ENCODE measurements at places on chromosomes 1 and 21.

DNA sequence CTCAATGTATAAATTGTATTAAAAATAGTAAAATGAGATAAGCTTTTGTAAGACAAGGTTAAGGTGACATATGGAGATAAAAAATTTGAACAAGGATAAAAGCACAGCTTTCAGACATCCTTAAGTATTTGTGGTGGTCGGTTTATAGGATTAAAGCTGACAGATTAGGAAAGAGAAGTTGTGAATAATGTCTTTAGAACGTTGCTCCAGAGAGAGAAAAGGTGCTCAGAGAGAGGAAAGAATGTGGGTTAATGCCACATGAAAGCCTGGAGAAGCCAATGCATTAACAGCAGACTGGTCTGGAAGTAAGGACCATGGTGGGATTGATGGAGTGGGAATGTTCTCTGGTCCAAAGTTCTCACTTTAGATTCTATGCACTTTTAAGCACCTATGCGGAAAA is 44.8 kb downstream of the ATP6V1G3 start:
- DNase-seq = no peak

DNA sequence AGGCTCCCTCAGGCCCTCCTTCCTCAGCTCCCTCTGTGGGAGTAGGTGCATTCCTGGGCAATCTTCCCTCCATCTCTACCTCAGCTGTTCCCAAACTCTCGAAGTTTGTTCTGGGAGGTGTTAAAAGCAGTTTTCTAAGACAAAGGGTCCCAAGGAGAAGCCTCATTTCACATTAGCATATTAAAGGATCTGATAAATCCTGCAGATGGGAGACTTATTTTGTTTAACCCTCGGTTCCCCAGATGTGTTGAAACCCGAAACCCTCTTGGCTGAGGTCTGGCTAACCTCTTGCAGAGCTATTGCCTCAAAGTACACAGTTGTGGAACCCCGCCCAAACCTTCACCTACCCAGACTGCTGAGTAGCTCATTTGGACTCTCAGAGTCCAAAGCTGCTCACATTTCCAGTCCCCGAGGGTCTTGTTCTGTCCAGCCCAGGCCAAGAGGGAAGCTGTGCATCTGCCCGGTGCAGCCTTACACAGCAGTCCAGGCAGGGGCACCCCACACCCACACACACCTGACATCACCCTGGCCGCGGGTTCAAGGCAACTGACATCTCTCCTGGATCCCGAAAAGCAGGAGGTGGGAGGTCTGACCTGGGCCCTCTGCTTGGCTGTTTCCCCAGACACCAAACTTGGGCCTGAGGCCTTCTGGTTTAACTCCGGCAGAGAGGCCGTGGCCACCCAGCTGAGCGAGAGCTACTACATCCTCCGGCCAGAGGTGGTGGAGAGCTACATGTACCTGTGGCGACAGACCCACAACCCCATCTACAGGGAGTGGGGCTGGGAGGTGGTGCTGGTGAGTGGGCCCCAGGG is 19.5 kb upstream of the SELENON start:
- no peak for DNase-seq

DNA sequence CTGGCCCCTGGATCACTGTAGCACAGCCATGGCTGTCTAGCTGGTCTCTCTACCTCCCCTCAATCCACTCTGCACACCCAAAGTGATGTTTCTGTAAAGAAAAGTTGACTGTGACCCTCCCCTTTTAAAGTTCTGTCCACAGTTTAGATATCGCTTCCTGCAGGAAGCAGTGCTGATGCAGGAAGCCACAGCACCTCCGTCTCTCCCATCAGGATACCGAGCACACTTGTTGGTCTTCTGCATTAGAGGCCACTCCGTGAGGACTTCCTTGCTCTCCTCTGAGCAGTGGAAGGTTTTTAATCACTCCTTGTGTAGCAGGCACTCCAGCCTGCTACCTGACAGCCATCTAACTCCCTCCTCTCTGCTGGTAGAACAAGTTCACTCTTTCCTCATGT is 69.5 kb downstream of the GADD45A start:
- DNase-seq = no peak

DNA sequence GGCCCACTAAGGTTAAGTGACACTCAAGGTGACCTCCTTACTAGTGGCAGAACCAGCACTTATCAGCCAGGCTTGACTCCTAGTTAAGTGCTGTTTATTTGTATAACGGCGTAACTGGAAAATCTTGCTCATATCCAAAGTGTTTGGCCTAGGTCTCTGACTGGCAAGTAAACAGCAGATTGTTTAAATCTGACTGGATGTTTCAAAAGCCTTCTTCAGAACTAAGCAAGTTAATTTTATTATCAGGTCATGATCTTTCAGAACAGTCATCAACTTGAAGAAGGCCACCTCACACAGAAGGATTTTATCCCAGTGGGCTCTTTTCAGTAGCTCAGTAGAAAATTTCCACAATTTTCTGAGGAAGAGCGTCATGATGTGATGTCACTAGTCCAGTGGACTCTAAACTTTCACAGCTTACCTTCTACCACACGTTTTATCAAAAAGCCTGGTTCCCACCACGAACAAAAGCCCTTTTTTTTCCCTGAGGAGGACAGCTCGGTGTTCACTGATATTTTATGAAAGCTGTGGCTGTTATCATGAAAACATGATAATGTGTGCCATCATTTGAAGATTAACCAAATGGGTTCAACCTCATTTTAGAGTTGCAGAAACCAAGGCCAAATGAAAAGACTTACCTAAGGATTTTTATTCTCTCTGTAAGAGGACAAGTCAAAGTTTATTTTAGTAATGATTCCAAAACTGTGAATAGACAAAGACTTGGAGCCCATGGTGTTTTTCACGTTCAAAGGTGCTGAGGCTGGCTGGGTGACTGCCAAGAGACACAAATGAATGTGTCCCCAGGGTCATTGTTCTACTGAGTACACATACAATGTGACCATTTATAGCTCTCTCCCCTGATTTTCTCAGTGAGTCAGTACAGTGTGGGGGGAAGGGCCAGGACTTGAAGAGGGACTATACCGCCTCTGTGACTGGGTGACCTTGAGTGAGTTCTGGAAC is 9.1 kb downstream of the SGIP1 start:
- DNase-seq = peak; percentile 90

GRCh38 chr1:7644086-7644485 is 127.0 kb upstream of the VAMP3 start:
- no peak for DNase-seq

GRCh38 chr1:152411134-152411533 is 2.9 kb downstream of the CRNN start:
- DNase-seq = no peak

DNA sequence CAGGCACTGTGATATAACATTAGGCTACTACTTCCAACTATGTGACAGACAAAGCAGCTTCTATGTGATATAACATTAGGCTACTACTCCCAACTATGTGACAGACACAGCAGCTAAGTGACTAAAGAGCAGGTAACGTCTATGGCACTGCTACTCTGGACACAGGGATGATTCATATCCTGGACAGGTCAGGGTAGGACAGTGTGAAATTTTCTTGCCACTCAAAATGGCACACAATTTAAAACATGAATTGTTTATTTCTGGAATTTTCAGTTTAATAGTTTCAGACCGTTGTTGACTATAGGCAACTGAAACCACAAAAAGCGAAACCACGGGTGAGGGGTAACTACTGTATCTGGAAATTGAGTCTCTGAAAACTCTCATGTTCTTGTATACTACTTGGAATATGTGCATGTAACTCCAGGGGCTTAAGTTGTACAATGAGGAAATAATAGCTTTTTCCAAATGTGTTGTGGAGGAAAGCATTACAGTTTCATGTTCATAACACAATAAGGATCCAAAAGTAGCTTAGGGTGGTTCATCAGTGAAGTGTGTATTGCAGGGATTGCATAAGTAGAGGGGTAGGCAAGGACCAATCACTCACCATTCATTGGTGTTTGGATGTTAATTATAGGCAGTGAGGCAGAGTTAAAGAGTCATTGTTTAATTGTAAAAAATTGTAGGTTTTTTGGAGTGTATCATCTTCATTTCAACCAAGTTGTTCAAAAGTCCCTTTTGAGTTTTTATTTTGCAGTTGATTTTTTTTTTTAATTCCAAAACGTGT is 5.3 kb downstream of the DTL start:
- DNase-seq = no peak

GRCh38 chr1:14498839-14499238 is 99.6 kb upstream of the KAZN start:
- DNase-seq = no peak

- no peak for DNase-seq
Observed at GRCh38 chr1:903721-904271, 19.9 kb upstream of the SAMD11 start.

DNA sequence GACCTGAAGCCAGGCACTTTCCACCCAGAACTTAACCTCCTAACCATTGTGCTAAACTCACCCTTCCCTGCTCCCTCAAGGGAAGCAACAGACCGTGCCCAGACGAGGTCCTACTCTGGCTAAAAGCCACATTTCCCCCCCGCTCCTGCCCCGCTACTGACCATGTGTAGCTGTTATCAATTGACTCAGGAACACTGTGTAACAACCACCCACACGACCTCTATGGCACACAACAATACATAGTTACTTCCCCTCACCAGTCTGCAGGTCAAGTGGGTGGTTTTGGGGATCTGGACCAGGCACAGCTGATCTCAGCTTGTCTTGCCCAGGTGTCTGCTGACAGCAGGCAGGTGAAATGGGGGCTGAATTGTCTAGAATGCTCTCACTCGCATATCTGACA is 40.1 kb downstream of the CAMK2N1 start:
- no peak for DNase-seq

- no peak for DNase-seq
Observed at GRCh38 chr1:228180959-228181644, 15.5 kb downstream of the IBA57 start.

DNA sequence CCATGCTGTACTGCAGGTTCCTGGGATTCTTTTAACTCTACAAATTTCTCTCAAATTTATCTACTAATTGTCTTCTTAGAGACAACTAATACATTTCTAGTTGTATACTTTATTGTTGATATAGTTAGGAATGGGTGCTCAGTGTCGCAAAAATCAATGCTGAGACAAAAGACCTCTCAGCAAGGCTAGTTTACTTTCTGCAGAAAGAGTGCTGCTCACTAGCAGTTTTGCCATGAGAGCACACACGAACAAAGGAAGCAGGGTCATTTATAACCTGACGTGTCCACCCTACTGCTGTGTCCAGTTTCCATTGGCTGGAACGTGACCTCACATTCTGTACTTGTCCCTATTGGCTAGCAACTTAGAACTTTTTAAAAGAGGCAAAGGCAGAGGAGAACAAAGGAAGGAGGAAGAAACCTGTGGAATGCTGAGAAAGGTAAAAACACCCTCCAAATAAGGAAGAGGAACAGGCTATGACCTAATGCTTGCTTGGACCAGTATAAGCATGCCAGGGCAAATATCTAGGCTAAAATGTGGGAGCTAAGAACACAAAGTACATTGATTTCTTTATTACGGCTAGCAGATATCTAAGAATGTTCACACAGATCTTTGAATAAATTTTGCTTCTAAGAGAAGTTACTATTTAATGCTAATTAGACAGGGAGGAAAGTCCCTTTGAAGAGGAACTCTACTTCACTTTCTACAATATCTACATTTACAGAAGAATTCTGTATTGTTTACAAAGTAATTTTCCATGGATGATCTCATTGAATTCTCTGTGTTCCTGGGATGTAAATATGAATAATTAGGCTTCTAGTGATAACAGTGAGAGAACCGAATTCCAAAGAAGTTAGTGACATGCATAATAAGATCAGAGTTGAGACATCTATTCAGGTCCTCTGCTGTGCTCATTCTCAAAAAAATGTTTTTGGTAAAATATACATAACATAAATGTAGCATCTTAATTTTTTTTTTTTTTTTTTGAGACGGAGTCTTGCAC is 86.0 kb upstream of the MAP10 start:
- DNase-seq = no peak

- DNase-seq = no peak
Observed at GRCh38 chr1:147225193-147225730, at the start of gene FMO5. FMO5 (minus strand) TSS chr1:147225339; CDS start chr1:147225029, 310 bp downstream.

DNA sequence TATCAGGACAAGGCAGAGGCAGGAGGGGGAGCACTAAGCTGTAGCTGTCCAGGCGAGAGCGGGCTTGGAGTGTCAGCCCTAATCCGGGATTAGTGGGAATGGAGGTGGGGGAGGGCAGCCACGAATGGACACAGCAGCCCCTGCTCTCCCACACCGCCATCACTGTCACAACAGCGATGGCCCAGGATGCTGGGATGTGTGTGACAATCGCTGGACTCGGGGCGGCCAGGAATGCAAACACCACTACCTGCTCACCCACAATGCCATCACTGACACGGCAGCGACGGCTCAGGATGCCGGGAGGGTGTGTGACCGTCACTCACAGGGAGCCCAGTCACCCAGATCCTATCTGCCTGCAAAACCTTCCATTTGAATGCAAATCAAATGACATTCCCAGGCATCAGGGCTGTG is 2.9 kb downstream of the C2CD2 start:
- DNase-seq = no peak

DNA sequence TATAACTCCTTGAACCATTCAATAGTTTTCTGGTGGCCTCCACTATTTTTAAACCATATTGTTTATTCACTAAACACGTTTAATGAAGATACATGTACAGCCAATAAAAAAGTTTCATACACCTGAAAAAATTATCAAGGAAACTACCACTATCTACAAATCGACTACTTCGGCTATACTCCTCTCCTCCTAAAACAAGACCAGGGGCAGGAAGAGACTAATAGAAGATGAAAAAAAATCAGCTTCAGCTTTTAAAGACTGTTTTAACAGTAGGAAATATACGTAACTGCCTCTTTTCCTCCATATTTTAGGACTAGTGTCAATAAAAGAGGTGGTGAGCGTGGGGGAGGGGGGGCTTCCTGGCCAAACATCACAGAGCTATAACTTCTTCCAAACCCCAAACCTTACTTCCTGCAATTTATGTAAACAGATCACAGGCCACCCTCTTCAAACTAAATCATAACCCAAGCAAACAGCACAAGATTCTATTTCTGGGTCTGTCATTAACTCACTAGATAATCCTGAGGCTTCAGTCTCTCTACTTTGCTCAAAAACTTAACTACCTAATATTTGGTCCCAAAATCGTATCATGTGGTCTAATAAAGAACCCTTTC is 15.1 kb downstream of the FOXJ3 start:
- no peak for DNase-seq

DNA sequence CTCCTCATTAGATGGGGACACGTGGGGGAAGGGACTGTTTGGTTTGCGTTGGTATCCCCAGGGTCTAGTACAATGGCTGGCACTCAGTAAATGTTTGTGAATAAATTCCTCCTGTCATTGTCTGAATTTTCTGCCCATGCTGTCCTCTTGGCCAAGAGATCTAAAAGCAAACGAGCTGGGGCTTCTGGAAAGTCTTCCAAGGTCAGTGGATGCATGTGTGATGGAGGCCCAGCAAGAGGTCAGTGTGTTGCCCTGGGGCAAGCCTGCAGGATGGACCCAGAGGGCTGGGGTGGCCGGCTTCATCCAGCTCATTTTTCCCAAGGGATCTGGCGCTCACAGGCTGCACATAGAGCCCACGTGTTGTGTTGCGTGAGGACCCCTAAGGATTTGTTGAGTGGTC is 30.0 kb upstream of the JUN start:
- no peak for DNase-seq

DNA sequence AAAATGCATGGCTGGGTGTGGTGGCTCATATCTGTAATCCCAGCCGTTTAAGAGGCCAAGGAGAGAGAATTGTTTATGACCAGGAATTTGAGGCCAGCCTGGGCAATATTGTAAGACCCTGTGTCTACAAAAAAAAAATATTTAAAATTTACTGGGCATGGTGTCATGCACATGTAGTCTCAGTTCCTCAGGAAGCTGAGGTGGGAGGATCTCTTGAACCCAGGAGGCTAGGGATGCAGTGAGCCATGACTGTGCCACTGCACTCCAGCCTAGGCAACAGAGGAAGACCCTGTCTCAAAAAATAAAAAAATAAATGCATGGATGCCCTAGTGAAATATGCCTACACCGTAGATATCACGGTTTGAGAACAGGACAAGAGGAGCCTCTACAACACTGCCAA is 1331.2 kb upstream of the B3GALT2 start:
- no peak for DNase-seq
